ENCODE measurements at places on chromosomes 7 and 10.

DNA sequence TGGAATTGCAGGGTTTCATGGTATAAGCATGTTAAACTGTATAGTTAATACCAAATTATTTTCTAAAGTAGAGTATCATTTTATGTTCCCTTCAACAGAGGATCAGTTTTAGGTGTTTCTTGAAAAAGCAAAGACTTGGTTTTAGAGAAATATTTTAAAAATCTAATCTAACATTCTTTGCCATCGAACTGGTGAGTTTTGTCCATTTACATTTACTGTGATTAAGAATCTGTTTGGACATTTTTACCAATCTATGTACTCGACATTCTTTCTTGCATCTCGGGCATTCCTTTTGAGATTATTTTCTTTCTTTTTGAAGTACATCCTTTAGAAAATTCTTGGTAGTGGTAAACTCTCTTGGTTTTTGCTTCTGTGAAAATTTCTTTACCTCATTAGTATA lies 114.7 kb upstream of the FAM133B start:
- no peak for DNase-seq

GRCh38 chr10:25483999-25484398 lies 309.2 kb downstream of the GPR158 start:
- no peak for DNase-seq

GRCh38 chr7:126658684-126659083 lies 594.1 kb downstream of the GRM8 start:
- no peak for DNase-seq

- peak; percentile 58 for DNase-seq
Measured at GRCh38 chr7:42080841-42081586, 156.0 kb downstream of the GLI3 start.

- peak; percentile 76 for DNase-seq
Measured at GRCh38 chr7:30771174-30771879, at the start of gene MINDY4. MINDY4 (plus strand) TSS chr7:30771417; CDS start chr7:30771494, 77 bp downstream.

- peak; percentile 68 for DNase-seq
Measured at GRCh38 chr7:31782411-31782991, 95.5 kb downstream of the PPP1R17 start.

- peak; percentile 44 for DNase-seq
Measured at GRCh38 chr10:116056445-116057293, 216.3 kb downstream of the GFRA1 start.

DNA sequence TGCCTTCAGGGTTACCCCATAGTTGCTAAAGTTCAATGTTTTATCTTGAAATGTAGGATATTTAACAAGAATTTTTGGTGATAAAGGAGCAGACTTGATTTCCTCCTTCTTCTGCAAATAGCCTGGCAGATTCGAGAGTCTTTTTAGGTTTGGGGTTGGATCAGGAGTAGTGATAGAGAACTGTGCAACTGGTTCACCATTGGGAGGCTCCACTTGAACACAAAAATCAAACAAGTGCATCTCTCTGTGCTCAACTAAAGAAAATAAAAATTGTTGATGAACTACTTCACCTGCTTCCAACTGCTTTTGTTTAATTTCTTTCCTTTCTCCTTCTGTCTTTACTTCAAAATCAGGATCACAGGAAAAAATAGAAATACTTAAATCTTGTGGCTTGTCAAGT lies 58.5 kb downstream of the MACC1 start:
- DNase-seq: peak; percentile 32

DNA sequence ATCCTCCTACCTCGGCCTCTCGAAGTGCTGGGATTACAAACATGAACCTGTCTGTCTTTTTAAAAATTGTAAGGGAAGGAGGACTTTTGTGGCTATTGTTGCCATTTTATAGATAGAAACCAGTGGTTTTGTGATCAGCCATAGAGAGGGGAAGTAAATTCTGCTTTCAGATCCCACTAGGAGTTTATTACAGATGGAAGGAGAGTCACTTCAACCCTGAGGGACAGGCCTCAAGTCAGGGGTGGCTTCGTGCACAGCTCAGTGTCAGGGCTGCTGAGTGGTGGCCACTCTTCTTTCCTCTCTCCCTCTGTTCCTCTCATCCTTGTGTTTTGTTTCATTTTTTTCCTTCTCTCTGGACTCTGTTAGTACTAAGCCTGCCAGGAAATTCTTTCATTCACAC lies 60.8 kb downstream of the OGDH start:
- DNase-seq: no peak

GRCh38 chr7:92898798-92899197 lies 62.4 kb upstream of the CDK6 start:
- no peak for DNase-seq

GRCh38 chr7:42745357-42746059 lies 166.4 kb downstream of the C7orf25 start:
- peak; percentile 18 for DNase-seq

- DNase-seq: no peak
Measured at GRCh38 chr7:156793334-156793733, 99.6 kb downstream of the LMBR1 start.

DNA sequence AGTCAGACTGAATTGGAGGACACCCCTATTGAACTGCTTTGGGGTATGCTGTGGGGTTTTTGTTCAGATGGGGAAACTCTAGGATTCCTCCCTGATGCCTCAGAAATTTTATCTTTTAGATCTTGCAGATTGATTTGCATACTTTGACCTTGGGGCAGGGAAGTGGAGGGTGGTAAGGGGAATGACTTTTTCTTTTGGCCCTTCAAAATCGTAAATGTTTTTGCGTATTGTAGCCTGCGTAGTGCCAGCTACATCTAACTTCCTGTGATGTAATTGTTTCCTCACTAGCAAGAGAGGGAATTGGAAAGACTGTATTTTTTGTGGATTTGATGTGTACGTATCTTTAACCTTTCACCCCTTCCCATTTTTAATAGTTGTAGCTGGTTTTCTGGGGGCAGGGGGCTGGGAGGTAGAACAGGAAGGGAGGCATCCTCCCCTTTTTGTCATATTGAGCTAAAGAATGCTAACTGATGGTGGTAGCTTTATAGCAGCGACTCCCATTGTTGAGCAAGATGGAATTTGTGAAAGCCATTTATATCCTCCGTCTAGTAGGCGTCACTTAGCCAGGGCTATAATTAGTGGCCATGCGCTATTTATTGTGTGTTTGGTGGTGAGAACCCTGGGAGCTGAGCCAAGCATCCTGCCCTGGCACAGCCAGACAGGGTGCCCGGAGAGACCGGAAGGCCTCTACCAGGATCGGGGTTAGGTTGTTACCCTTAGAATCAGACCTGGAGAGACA lies 11.3 kb downstream of the DUSP5 start:
- DNase-seq: no peak

- no peak for DNase-seq
Measured at GRCh38 chr7:20305726-20306125, 25.0 kb upstream of the ITGB8 start.

DNA sequence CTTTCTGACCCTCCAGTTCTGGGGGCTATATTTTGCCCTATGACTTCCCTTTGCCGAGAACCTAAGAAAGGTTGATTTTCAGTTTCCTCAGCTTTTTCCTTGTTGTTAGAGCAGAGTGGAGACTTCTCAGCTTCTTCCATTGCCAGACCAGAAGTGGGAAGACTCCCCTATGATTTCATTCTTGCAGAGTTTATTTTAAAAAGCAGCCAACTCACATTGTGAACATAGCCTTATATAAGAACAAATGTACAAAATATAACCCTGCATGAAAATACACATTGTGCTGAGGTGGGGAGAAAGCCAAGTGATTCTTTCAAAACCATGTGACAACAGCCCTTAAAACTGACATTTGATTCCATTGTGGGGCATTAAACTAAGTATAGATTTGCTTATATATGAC lies 33.8 kb upstream of the FZD8 start:
- no peak for DNase-seq

GRCh38 chr10:133378251-133379096 lies 588 bp upstream of the PAOX start:
- DNase-seq: peak; percentile 34

DNA sequence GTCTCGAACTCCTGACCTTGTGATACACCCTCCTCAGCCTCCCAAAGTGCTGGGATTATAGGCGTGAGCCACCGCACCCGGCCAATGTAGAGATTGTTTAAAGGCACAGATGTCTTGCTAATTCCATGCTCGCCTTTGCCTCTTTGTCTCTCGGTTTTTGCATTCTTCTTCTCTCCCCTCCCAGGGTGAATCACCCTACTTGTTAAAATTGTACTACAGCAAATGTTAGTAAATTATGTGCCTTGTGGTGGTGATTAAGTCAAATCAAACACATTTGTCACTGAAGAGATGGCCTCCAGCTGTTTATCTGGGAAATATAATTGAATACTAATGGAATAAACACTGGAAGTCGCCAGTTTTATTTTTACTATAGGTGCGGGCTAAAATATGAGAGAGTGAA lies 384.4 kb upstream of the AUTS2 start:
- peak; percentile 77 for DNase-seq

GRCh38 chr10:127303105-127303504 lies 106.7 kb upstream of the INSYN2A start:
- no peak for DNase-seq

GRCh38 chr10:109915566-109915965 lies 7.7 kb downstream of the XPNPEP1 start:
- no peak for DNase-seq

DNA sequence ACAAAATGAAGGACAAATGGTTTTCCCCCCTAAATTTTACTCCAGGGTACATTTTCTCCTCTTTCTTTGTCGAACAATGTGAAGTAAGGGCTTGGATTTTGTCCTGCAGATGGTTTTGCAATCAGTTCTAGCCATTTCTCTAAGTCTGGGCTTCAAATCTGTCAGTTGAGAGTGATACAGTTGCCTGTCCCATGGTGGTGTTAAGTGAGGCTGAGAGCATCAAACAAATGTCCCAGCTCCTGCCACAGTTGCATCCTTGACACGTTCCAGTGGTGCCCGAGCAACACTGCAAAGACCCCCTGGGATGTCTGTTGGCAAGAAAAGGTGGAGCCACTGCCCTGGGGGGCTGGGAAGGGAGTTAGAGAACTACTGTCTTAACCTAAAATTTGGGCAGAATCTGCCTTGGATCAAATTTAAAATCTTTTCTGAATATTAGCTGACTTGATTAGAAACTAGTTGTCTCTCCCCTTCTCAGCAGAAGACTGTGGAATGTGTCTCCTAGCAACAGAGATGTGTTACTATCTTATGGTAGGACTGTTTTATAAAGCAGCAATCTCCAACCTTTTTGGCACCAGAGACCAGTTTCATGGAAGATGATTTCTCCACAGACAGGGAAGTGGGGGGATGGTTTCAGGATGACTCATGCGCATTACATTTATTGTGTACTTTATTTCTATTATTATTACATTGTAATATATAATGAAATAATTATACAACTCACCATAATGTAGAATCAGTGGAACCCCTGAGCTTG lies 102.0 kb upstream of the STEAP1B start:
- peak; percentile 86 for DNase-seq

- DNase-seq: no peak
Measured at GRCh38 chr7:4169455-4169854, 512.6 kb upstream of the FOXK1 start.

DNA sequence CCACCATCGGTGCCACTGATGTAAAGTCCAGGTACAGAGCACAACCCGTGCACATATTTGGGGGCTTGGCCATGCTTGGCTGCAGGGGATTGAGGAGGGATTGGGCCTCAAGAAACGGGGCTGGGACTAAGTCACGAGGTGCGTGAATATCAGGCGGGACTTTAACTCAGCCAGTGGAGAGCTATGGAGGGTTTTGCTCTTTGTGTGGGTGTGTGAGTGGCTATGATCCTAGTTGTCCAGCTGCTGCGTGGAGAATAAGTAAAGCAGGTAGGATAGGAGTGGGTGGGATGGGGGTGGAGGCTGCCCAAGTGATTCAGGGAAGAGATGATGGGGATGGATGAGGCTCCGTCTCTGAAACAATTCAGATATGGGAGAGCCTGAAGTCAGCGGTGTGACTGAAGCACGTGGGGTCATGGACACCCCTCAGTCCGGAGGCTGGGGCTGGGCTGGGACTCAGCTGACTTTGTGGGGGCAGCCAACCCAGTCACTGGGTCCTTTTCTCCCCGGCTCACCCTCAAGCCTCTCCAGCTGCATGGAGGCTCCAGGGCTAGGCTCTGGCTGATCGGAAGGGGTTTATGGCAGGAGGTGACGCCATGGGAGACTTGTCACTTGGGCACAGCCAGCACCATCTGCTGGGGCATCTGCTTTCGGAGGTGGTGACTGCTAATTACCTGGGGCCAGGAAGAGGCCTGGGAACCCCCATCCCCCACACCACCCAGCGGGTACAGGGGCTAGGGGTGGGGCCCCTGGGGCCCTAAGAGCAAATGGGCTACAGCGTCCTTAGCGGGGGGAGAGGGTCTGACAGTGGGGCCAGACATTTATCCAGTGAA lies 1.7 kb upstream of the LFNG start:
- no peak for DNase-seq

DNA sequence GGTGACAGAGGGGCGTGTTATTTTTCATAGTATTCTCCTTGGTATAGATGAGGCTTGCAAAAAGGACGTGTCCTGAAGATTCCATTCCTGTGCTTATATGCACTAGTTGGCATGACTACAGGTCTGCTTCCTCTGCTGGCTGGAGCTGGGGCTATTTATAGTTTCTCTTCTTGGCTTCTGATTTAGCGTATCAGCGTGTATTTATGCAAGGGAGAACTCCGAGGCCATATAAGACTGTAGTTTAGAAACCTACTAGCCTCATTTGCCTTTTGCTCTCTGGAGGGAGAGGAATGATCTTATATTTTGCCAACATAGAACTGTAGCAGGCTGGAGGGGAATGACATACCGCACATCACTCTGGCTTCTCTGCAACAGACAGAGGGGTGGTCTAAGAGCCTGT lies 39.7 kb downstream of the CACNB2 start:
- peak; percentile 62 for DNase-seq

GRCh38 chr7:22730066-22730710 lies 3.2 kb downstream of the IL6 start:
- DNase-seq: peak; percentile 14

- DNase-seq: no peak
Measured at GRCh38 chr7:84941291-84941690, 245.6 kb downstream of the SEMA3D start.

DNA sequence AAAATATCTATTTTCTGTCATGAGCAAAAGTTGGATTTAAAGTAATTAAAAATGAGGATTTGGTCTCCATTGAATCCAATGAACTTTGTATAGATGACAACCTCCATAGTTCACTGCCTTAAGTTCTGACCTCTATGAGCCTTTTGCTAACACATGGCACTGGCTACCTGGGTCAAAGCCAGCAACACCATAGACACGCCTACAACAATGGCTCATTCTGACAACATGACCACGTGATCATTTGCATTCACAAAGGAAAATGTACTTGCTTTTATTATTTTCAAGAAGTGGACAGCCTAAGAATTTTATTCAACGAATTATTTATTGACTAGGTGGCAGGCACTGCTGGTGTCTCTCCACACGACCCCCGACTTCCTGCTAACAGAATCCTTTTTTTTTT lies 90.6 kb downstream of the CARD11 start:
- no peak for DNase-seq

DNA sequence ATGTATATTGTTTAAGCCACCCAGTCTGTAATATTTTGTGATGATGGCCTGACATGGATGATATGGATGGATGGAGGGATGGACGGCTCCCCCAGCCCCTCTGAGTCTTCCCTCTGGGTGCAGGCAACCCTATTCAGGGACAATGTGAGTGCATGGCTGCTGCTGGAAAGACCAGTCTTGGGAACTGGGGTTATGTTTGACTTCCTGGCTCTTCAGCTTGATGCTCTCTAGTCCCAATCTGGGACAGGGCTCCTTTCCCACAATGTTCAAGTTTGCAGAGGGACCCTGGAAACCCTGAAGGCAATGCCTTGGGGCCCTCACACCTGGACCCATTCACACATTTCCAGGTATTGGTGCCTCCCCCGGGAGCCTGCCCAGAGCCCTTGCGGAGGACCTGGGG lies 52.3 kb upstream of the RET start:
- no peak for DNase-seq

Data from AG10803 (cell line).